ENCODE measurements at places on chromosomes 3 and 15.

DNA sequence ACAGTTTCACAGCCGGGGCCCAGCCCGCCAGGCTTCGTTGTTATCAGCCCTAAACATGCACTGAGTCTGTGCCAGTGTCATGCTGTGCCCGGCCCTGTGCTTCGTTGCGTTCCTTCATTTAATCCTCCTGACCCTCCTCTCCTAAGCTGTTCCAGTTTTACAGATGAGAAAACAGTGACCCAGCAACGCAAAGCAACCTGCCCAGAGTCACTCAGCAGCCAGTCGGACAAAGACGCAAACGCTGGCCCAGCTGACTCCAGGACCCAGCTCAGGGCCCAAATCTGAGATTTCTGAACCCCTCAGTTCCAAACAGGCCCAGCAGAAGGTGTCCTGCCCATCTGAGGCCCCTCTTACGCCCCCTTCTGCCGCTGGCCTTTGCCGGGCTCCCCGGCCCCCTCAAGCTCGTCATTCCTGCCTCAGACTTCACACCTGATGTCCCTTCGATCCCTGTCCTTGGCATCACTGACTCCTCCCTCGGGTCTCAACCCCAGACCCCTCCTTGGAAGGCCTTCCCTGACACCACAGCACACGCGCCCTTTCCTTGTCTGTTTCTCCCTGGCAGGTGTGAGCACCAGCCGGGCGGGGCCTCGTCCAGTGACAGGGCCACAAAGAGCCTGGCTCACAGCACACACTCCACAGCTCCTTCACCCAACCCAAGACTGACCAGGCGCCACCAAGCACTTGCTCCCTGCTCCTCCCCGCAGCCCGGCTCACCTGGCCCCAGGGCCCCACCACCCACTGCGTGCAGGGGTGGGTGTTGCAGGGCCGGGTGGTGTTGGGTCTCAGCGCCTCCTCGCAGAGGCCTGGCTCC lies 48.1 kb downstream of the ADAMTS7 start:
- DNase-seq, result no peak

DNA sequence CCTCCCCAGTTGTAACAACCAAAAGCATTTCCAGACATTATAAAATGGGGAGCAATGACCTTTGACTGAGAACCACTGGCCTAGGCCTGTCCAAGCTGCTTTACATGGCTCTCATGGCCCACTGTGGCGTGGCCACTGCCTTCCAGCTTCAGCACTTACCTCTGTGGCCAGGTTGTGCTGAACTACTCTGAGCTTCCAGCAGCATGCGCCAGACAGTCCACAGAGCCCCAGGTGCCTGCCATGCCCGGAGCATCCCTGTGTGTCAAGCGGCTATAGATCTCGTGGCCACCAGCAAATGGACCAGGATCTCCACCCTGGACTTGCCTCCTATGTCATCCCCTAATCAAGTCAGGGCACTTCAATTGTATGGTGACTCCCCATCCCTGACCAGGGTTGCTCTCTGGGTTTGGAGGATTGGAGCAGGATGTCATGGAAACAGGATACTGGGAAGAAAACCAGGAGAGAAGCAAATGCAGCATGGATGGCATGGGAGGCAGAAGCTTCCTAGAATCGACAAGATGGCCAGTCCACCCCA lies 199.7 kb downstream of the UACA start:
- DNase-seq, result no peak

- no peak for DNase-seq
Observed at GRCh38 chr3:182370949-182371348, 422.4 kb upstream of the ATP11B start.

GRCh38 chr15:58049520-58050227 lies 15.8 kb downstream of the ALDH1A2 start:
- DNase-seq, result no peak

GRCh38 chr15:67063689-67064606 lies 1.5 kb upstream of the SMAD3 start:
- no peak for DNase-seq

DNA sequence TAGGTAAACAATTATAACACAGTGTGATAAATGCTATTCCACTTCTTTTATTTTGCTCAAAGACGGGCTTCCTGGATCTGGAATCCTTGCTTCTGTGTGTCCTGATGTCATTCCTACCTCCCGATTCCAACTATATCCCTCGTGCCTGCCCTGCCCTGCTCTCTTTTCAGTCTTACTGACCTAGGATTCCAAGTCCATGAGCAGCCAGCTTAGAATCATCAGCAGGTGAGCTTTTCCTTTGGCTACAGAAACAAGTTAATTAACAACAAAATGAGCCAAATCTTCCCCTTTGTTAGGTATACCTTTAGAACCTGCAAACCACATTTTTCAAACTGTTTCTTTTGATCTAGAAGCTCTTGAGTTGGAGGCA lies 21.9 kb upstream of the KPNA1 start:
- DNase-seq, result no peak

- DNase-seq, result no peak
Observed at GRCh38 chr3:69724722-69725435, 14.4 kb upstream of the MITF start.

DNA sequence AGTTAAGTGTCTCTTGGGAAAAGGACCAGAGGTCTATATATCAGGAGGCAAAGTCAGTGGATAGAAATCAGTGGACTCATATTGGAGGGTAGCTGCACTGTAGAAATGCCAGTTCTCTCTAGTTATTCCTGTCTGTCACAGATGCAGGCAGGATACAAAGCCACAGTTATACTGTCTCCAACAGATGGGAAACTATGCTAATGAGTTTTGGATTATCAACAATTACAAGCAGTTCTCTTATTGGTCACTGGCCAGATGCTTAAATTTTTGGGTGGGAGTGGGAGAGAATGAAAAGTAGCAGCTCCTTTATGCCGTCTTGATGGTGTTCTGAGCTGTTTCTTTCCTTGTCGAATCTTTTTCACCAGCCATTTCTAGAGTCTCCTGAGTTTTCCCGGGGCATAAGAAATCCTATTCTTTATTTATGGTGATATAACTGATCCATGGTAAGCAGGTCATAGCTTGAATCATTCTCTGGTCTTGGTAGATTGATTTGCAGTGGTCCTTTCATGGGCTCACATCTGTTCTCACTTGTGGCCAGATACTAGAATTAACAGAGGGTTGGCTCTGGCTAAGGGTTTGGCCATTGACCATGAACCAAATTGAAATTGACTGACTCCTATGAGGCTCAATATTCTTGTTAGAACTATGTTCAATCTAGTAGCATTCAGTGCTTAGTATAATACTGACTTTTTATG lies 44.6 kb upstream of the RBMS3 start:
- DNase-seq, result no peak

GRCh38 chr15:77029166-77030047 lies 34.5 kb downstream of the PSTPIP1 start:
- DNase-seq, result no peak

DNA sequence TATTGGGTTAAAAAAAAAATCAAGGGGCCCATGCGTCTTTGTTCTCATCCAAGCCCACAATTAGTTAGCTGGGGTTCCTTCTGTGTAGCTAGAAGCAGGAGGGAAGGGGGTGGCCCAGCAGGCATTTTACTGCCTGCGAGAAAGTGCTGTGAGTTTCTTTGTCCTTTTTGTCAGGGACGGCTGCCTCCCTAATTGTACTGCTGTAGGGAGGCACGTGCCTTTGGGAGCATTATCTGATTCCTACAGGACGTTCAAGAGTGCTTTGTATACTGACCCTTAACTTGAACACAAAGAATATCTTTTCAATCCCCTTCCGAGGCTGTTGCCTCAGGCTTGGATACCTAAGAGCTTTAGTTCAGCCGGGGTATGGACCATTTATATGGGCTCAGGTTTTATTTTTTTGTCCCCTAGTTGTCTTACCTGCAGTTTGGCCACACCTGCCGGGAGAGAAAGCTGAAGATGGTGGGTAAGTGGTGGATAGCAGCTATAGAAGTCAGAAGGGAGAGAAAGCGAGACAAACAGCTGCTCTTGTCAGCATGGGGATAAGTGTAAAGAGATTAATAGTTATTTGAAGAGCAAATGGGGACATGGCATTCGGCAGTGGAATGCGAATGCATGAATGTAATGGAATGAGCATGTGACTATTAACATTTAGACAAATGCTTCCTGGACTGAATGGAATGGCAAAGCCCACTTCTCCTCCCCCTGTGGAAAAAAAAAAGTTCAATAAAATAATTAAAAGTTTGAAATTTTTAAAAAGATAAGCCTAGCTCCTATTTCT lies 175.2 kb downstream of the TP63 start:
- no peak for DNase-seq

DNA sequence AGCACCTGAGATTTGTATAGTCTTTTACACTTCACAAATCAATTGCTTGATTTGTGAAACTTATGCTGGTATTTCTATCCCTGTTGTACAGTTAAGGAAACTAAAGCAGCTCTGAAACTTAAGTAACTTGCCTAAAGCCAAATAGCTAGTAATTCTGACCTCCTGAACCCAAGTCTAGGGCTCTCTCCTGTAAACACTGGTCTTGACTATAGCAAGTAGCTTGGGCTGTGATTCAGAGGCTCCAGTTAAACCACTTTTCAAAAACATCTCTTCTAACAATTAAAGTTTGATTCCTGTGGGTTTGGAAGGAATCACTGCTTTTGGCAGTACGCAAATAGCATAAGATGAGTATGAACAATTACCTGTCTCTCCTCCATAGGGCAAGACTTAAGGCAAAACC lies 18.5 kb upstream of the CMTM8 start:
- DNase-seq, result no peak

DNA sequence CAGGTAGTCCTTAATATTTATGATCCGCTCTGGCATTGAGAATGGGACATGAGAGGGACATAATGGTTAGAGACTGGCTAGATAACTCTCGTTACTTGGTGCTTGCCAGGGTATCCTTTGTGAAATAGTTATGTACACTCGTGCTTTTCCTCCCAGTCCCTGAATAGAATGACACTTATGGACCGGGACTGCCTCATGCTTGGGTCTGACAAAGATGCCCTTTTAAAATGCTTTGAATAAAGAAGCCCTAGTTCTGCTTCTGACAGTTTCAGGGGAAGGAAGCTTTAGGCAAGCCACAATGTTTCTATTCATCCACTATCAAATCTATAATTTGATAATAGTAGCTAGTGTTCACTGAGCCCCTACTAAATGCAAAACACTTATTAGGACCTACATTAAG lies 29.4 kb downstream of the POLR2M start:
- no peak for DNase-seq

GRCh38 chr15:41502795-41503668 lies 9.4 kb downstream of the ITPKA start:
- no peak for DNase-seq

- no peak for DNase-seq
Observed at GRCh38 chr3:5186089-5186857, 1.2 kb upstream of the EDEM1 start.

DNA sequence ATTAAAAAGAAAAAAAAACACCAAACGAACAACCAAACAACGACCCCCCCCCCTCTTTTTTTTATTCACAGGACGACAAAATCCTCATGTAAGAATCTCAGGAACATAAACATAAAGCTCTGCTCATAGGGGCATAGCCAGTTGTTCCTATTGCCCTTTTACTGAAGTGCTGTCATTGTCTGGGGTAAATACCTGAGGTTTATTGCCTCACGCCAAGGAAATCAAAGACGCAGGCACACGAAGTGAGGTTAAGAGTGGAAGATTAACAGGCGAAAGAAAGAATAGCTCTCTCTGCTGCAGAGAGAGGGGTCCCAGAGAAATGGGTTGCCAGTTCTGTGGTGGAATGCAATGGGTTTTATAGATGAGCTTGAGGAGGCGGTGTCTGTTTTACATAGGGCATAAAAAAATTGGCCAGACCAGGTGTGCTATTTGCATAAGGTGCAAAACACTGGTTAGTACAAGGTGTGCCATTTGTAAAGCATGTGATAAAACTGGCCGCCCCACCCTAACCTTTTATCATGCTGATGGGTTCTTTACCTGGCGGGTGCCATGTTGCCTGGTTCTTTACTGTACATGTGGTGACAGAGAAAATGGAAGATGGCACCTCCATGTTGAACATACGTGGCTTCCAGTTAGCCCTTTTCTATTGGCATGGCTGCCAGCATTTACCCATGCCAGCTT lies 257.6 kb upstream of the ZPLD1 start:
- DNase-seq, result no peak

- no peak for DNase-seq
Observed at GRCh38 chr3:142046320-142047020, 102.9 kb downstream of the TFDP2 start.

GRCh38 chr3:38128303-38128655 lies 8.6 kb downstream of the ACAA1 start:
- no peak for DNase-seq

Measured in stimulated activated CD8-positive, alpha-beta memory T cell treated with anti-CD3 and anti-CD28 coated beads, Interleukin-2, amount 100 ng/mL, for 1 hour (primary cell).